Choroid plexus epithelial cell (primary cell): ENCODE measurements at places on chromosomes 1 and 21.

- no peak for DNase-seq
Observed at GRCh38 chr1:25817840-25818501, 1.8 kb upstream of the MTFR1L start.

DNA sequence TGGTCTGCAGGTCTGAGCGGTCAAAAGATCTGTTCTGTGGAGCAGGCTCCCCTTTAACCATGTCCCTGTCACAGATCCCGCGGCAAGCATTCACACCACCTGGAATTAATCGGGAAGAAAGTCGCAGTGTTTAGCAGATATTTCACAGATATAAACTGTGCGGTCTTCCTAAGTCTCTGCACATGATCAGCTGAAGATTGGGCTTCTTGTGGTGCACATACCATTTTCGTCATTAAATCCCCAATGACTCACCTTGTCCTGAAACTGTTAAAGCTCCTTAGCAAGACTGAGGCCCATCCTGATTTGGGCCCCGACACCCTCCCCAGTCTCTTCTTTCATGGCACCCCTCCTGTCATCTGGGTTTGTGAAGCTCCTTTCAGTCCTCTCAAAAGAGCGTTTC lies 158.8 kb downstream of the KIF26B start:
- no peak for DNase-seq

- DNase-seq, result peak; percentile 88
Observed at GRCh38 chr1:75765697-75766355, 20.2 kb upstream of the RABGGTB start.

- no peak for DNase-seq
Observed at GRCh38 chr1:161127649-161128048, 4.8 kb downstream of the DEDD start.

- no peak for DNase-seq
Observed at GRCh38 chr1:150843474-150843873, 32.9 kb downstream of the ARNT start.

DNA sequence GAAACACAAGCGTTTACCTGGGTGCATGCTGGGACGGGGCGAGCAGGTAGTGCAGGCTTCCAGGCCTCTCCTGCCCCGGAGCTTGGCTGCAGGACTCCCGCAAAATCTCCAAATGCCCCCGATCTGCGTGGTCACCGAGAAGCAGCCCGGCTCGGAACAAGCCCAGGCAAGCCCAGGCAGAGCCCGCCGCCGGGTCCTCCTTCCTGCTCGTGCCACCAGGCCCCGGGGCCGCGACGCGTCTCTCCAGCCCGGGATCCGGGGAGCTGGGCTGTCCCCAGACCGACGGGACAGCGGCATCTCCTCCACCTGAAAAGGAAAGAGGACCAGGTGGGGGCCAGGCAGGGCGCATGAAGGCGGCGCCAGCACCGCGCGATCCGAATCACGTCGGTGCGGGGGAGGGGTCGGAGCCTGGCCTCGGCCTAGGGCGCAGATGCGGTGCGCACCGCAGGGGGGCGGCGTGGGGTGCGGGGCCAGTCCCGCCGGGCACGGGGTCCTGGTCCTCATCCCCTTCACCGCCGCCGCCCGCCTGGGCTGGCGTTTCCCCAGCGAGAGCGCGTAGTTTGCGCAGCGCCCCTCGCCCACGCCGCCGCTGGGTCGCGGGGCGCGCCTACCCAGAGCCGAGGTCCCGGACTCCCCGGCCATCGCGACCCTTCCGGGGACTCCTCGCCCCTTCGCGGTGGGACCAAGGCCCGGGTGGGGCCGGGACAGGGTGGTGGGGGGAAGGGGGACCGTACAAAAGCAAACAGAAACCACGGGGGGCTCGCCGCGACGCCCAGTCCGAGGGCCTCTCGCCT lies 52.4 kb upstream of the H6PD start:
- peak; percentile 55 for DNase-seq

DNA sequence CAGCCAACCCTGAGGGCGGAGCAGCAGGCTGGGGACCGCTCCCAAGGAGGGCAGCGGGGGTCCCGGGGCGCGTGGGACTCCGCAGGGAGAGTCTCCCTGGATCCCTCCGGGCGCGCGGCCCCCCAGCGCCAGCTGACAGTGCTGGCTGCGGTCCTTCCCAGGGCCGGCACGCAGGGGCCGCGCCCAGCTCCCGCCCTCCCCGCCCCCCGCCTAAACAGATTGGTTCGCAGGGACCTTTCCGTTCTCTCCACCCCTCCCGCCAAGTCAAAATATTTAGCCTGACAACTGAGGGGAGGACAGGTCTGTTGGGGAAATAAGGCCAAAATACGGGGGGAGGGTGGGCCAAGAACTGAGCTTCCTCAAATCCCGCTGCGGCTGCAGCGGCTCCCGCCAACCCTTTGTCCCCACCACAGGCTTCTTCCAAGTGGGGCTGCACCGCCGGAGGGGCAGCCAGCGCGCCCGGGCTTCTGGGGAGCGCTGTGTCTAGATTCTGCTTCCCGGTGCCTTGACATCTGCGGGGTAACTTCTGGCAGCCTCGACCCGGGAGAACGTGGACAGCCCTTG lies at the start of gene INSRR:
INSRR (minus strand) TSS at position 159 of the 564 bp plus-strand sequence. CDS start 496 bp downstream, outside the sequence.
- DNase-seq, result no peak

GRCh38 chr1:83571536-83571935 lies 427.4 kb downstream of the TTLL7 start:
- no peak for DNase-seq

GRCh38 chr1:100325415-100326324 lies 26.6 kb upstream of the CDC14A start:
- DNase-seq, result no peak

DNA sequence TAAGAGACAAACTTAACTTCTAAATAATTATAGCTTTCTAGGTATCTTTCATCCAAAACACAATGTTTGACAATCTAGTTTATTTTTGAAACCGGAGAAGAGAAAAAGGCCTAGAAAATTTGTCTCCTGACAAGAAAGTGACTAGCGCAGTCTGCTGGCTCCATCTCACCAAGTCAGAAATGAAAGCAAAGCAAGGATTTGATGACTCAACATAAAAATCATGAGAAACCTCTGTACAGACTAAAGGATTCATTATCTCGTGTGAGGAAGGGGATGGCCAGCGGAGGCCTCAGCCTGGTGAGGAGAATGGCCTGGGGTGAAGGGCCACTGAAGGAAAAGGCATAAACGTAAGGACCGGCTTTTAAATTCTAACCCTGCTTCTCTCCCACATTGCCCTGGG lies 20.0 kb upstream of the TSNAX start:
- DNase-seq, result peak; percentile 51

DNA sequence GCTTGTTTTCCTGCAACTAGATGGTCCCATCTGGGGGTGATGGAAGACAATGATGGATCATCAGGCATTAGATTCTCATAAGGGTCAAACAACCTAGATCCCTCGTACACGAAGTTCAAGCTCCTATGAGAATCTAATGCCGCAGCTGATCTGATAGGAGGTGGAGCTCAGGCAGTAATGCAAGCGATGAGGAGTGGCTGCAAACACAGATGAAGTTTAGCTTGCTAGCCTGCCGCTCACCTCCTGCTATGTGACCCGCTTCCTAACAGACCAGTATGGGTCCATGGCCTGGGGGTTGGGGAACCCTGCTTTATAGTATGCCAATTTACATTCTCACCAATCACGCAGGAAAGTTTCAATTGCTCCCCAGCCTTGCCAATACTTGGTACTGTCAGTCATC lies 37.5 kb downstream of the TLR5 start:
- DNase-seq, result no peak

GRCh38 chr1:100340494-100340893 lies 11.8 kb upstream of the CDC14A start:
- no peak for DNase-seq

DNA sequence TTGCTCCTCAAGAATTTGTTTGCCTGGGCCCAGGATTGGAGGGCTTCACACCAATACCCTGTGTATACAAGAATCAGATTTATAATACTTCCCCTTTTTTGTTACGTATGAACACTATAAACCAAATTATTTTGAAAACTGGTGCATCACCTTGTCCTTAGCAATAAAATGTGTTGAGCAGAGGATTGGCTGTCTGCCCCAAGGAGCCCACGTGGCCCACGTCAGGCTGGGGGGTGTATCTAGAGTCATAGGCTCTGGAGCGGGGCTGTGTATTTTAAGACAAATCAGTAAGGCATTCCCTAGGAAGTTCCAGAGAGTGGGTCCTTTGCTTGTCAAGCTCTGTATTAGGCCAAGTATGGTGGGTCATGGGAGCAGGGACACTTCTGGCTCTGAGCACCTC lies 2.0 kb upstream of the ST3GAL3 start:
- peak; percentile 18 for DNase-seq

GRCh38 chr1:244449936-244450508 lies 1.7 kb downstream of the ADSS2 start:
- no peak for DNase-seq

GRCh38 chr1:22437573-22437972 lies 14.1 kb upstream of the ZBTB40 start:
- DNase-seq, result no peak

GRCh38 chr1:10776190-10776905 lies 20.1 kb downstream of the CASZ1 start:
- no peak for DNase-seq

DNA sequence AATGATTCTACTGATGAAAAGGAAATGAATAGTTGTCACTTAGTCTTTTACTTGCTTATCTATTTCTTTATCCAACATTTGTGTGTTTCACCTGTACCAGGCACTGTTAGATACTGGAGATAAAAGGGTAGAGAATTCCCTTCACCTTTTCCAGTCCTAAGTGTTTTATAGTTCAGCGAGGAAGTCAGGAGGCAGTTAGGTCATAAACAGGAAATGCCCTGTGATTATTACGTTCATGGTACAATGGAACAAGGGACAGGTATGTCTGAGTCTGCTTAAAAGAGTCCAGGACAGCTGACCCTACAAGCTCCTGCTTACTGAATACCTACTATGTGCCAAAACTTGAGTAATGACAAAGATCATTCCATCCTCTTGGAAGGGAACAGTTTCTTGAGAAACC lies 77.8 kb downstream of the TNR start:
- no peak for DNase-seq

- DNase-seq, result no peak
Observed at GRCh38 chr1:226708967-226709396, 30.1 kb downstream of the ITPKB start.

- DNase-seq, result no peak
Observed at GRCh38 chr1:204959374-204959773, 83.6 kb upstream of the CNTN2 start.

GRCh38 chr1:176996456-176997090 lies 167.9 kb downstream of the ASTN1 start:
- DNase-seq, result peak; percentile 4

DNA sequence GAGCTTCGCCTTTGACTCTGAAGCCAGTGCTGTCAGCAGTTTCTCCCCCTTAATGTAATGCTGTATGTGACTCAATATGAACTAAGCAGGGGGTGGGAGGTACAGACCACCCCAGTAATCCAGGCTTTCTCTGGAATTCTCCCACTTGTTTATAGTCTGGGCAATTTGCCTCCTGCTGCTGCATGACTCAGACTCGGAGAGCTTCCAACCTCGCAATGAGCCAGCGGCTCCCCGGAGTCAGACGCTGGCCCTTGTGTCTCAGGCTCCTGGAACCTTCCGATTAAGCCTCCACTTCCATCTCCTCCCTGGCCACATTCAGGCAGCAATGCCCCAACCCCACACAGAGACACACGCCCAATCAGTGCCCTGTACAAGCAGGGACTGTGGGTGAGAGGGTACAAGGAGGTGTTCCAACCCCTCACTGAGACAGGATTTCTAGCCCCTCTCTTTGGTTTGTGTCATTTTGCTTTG lies 471.7 kb upstream of the VAMP3 start:
- DNase-seq, result peak; percentile 99

- no peak for DNase-seq
Observed at GRCh38 chr1:21573475-21573874, 64.3 kb downstream of the ALPL start.

- DNase-seq, result peak; percentile 86
Observed at GRCh38 chr1:216310776-216311175, 112.5 kb downstream of the USH2A start.

DNA sequence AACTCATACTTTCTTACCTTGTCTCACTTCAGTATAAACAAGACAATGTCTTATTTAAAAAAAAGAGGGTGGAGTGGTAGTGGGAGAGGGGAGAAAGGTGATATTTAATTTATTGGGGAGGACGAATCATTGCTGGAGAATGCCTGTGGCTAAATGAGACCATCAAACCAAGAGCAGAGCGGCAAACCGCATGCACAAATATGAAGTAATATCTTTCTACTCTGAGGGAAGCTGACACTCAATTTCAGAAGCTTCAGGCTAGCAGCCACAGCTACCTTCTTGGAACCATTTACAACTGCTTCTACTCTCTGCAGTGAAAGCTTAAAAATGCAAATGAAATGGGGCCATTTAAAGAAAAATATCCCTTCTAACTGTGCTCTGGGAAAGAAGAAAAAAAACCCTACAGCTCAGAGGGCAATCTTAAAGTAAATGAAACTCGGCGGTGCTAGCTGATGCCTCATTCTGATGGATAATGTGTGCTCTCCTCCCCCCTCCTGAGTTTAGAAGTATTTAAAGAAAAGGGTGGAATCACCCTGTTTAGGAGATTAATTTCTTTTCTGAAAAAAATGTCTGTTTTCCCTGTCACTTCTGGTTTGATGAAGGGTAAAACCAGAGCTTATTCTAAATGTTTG lies 178.2 kb upstream of the CAMK1G start:
- DNase-seq, result peak; percentile 72

GRCh38 chr1:232131715-232132391 lies 498.1 kb downstream of the SIPA1L2 start:
- DNase-seq, result no peak

DNA sequence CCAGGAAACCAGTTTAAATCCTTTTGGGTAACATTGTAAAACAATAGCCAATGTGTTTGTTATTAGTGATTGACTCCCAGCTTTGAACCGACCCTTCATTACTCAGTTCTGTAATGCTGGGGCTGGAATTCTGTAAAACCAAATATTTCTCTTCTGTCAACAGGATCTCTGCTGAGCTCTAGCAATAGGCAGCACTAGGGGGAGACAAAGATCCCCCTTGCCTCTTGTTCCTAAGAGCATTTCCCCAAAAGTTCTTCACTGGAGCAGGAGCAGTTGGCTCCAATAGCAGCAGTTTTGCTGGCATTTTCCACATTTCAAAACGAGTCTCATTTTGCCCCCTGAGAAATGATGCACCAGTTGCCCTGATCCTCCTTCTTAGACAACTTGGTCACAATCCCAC lies 1671.1 kb downstream of the MRPL39 start:
- peak; percentile 13 for DNase-seq

- DNase-seq, result no peak
Observed at GRCh38 chr1:155177918-155178281, 4.3 kb downstream of the TRIM46 start.

- no peak for DNase-seq
Observed at GRCh38 chr1:223430236-223430635, 37.0 kb downstream of the CCDC185 start.

DNA sequence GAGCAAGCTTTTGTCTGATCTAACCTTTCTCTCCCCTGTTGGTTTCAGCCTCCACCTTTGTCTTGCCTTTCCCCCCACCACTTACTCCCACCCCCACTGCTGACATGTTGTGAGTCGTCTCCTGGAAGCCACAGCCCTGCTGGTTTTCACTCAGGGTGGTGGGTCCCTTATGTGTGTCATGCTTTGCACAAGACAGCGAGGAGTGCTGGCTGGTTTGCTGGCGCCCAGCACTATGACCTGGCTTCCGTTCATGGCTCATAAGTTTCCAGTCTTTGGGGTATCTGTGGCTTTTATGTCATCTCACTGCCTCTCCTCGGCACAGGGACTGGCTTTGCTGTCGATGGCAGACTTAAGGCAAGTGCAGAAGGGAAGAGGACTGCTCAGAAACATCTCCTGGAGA lies 177.7 kb downstream of the KIF26B start:
- no peak for DNase-seq
